ENCODE measurements at places on chromosomes 4 and X.

- no peak for DNase-seq
Observed at GRCh38 chr4:76200771-76201231, 12.8 kb downstream of the SCARB2 start.

DNA sequence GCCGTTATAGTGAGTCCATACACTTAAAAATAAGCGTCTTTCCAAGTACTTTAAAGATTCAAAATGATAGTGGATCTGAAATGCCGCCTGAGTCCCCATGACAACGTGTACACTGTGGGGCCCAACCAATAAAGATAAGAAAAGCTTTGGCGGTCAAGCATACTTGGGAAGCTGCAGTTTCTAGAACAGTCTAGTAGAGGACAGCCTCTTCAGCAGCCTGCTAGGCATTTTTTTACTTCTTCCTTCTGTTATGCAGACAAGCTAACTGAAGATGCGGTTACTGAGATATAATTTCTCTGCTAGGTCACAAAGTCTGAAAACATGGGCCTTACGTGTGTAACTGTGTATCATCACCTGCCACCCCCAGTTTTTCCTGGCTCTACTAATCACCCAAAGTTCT is 402 bp upstream of the UPRT start:
- no peak for DNase-seq

- no peak for DNase-seq
Observed at GRCh38 chr4:152488246-152488645, 47.6 kb downstream of the FBXW7 start.

- no peak for DNase-seq
Observed at GRCh38 chr4:3287271-3287971, 5.4 kb upstream of the RGS12 start.

GRCh38 chr4:172573899-172574298 is 594.7 kb upstream of the GALNT7 start:
- DNase-seq: no peak

- DNase-seq: no peak
Observed at GRCh38 chr4:76564123-76564915, 129.3 kb downstream of the SHROOM3 start.

DNA sequence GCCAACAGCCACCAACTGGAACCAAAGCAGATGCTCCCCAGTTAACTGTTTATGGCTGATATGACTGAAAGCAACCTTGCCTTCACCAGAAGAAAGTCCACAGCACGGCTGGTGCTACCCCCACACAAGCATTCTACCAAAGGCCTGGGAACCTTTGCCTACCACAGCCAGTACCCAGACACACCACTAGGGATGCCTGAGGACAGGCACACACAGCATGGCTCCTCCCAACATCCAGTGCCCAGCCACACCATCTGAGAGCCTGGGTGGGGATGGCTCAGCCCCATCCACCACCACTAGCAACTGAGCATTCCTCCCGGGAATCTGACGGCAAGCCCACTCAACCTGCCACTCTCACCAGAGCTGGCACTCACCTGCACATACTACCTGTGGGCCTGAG is 178.6 kb downstream of the SLC7A11 start:
- no peak for DNase-seq

- no peak for DNase-seq
Observed at GRCh38 chr4:107689912-107690587, 30.0 kb downstream of the PAPSS1 start.

GRCh38 chr4:103044183-103044582 is 24.7 kb upstream of the SLC9B1 start:
- DNase-seq: no peak

- DNase-seq: no peak
Observed at GRCh38 chr4:77451530-77451929, 154.1 kb upstream of the CXCL13 start.

GRCh38 chrX:71184803-71185495 is 38.1 kb upstream of the GJB1 start:
- DNase-seq: no peak

- DNase-seq: no peak
Observed at GRCh38 chr4:38980903-38981676, 51.1 kb downstream of the TMEM156 start.

GRCh38 chr4:39569209-39569608 is 42.0 kb upstream of the UGDH start:
- no peak for DNase-seq

- DNase-seq: no peak
Observed at GRCh38 chr4:52051213-52051614, at the start of gene SPATA18. SPATA18 (plus strand) TSS chr4:52051304; CDS start chr4:52051705, 401 bp downstream.

DNA sequence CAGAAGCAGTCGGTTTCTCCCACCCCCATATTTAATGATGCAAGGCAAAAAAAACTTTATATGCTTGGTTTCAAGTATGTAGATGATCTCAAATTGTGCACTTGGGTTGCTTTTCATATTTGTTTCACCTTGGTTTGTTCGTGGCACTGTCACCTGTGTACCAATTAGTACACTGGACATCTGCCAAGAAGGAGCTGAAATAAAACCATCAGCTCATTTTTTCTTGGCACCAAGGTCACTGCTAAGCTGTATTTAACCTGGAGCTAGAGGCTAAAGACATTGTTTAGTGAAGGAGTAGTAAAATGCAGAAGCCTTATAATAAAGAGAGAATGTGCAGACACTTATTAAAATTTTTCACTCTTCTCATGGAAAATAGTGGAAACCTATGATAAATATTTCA is 430.8 kb downstream of the ARHGAP24 start:
- DNase-seq: no peak

- DNase-seq: no peak
Observed at GRCh38 chrX:77422891-77423648, 24.1 kb upstream of the FGF16 start.

DNA sequence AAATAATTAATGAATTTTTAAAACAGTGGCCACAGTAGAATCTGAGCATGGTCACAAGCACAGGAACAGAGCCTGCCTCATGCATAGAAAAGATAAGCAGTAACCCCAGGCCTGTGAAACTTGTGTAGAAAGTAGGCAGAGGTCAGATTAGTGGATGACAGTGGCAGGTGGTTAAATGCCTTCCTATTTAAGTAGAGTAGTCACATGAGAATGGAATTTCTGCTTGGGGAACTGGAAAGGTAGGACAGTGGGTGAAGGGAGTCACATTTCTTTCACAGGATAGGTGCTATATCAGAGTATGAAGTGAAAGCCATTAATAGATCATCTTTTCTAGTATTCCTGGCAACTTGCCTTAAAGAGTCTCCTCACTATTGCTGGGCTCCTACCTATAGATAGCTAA is 34.9 kb upstream of the ASB12 start:
- no peak for DNase-seq

DNA sequence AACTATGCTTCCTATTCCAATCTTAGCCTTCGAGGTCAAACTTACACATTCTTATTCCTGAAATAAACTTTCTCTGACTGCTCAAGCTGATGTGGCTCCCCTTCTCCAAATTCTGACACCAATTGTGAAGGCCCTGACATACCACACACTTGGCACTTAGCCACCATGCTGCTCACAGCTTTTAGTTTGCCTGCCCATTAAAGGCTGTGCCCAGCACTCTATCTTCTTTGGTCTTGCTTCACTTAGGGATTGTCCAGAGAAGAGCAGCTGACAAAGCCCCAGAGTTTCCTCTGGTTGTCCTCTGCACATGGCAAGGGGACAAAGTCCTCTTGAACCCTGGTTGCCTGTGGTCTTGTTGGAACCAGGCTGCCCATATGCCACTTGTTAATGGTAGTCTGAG is 126.1 kb downstream of the ARHGEF9 start:
- no peak for DNase-seq

DNA sequence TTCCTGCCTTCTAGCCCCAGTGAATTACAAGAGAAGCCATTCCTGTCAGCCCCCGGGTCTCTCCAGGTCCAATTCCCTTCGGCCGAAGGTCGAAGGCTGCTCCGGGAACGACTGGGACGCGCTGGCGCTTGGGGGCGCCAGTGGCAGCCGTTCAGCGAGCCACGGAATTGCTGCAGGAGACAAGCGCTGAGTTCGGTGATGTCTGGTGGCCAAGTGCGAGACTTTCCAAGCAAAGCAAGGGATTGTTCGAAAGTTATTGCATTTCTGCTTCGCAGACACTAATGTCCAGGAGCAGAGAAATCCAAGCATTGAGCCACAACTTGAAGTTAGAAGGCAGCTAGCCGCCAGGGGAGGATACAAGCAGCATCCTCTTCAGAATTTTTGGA is 1.1 kb upstream of the DKK2 start:
- DNase-seq: no peak

GRCh38 chrX:1853916-1854315 is 239.1 kb downstream of the ASMT start:
- no peak for DNase-seq

- no peak for DNase-seq
Observed at GRCh38 chrX:83345298-83345697, 162.8 kb upstream of the POU3F4 start.

- no peak for DNase-seq
Observed at GRCh38 chr4:165700855-165701254, 172.2 kb upstream of the TLL1 start.

DNA sequence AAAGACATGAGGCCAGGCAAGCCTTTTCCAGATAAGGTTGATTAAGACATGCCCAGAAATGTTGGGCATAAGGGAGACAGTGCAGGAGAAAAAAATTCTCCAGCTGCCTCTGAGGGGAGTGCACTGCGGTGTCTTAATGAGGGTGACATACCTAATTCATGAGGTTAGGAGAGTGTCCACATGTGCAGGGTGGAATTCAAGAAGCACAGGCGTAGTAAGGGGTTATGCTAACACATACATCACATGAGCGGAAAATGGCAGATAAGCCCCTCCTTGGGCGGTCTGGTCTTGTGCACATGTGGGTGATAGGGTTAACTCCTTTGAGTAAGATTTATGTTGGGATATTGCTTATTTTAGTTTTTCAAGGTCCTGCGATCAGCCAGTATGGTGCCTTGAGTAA is 122.4 kb downstream of the PHKA2 start:
- DNase-seq: no peak

GRCh38 chrX:120697053-120697452 is 67.2 kb upstream of the C1GALT1C1 start:
- no peak for DNase-seq

GRCh38 chrX:155857561-155857960 is 23.6 kb upstream of the VAMP7 start:
- DNase-seq: no peak

GRCh38 chr4:56092540-56092939 is 143.8 kb downstream of the CEP135 start:
- no peak for DNase-seq

- no peak for DNase-seq
Observed at GRCh38 chr4:110049951-110050925, 137.6 kb downstream of the EGF start.
